ENCODE measurements at places on chromosomes 7 and 10.

DNA sequence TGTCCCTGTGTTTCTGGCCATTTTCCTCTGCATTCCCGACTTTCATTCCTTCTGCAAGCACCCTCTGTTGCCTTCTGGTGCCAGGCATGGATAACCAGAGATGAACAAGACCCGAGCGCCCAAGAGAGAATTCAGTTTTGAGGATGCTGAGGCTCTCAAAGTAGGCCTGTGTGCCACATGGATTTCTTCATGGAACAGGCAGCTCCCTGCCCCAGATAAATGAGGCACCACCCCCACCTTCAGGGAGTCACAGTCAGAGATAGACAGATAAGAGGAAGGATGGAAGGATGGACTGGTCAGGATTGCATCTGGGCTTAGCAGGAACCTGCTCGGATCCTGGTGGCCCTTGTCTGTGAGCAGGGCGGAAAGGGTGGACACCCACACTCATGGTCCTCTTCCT is 49.4 kb downstream of the ADCYAP1R1 start:
- no peak for DNase-seq

- no peak for DNase-seq
These were observed 760 bp upstream of the PRAP1 start for GRCh38 chr10:133346413-133346812.

DNA sequence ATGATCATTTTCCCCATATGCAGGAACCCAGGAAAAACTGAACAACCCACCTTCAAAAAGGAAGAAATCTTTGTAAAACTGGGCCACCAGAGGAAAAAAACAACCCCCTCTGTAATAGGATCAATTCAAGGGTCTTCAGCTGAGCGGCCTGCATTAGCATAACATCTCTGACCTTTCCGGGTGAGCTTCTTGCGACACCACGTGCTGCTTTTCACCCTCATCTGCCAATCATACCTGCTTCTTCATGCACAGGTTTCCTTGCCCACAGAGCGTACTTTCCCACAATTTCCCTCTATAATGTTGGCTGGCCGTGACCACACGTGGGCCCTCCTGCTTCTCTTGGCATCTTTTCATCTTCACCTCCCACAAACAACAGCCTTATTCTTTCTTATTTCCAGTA is 284.3 kb upstream of the NEBL start:
- DNase-seq, result no peak

DNA sequence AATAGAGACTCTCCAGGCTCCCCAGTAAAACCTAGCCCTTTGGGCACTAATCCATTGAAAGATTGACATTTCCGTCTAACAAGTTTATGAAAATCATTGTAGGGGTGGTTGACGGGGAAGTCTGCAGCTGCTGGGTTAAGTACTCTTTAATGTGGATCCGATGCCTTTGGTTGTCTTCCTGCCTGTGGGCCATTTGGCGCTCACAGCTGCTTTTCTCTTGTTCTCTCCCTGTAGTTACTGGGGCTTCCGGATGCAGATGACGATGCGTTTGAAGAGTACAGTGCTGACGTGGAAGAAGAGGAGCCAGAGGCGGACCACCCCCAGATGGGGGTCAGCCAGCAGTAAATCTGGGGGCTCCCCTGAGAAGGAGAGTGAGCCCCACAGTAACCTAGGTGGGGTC is 22.4 kb downstream of the MTURN start:
- no peak for DNase-seq
